ENCODE measurements at places on chromosomes 5 and 9. TPM values are rescaled to one million over a fixed set of nuclear protein-coding genes. Genes with fewer than 3 reads are reported as not detected.

Gene ZBED3
- 0.65 TPM for polyA plus RNA-seq

Gene ARSI
- polyA plus RNA-seq = 3.5 TPM

Gene FAT2
- polyA plus RNA-seq = 26.4 TPM

Gene PCDHGB7
- polyA plus RNA-seq = 0.07 TPM
